ENCODE measurements at places on chromosomes 3 and 15.

- no peak for DNase-seq
Measured at GRCh38 chr15:41018534-41018933, 65.3 kb downstream of the CHAC1 start.

GRCh38 chr3:14678015-14678503 lies 3.1 kb downstream of the C3orf20 start:
- DNase-seq, result no peak

DNA sequence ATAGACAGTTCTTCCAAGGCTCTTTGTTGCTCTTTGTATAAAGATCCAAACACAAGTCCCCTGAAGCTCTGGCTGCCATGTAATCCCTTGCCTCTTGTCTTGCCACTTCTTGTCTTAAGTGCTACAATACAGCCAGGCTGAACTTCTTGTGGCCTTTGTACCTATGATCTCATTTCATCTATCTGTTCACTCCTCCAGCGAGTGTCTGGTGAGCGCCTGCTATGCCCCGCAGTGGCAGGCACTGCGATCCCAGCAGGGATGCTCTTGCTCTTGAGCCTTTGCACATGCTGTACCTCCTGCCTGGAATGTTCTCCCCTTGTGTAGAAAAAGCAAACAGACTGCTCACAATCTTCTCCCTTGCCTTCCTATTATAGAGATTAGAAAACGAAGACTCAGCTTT lies 81.9 kb upstream of the ADPGK start:
- DNase-seq, result no peak

DNA sequence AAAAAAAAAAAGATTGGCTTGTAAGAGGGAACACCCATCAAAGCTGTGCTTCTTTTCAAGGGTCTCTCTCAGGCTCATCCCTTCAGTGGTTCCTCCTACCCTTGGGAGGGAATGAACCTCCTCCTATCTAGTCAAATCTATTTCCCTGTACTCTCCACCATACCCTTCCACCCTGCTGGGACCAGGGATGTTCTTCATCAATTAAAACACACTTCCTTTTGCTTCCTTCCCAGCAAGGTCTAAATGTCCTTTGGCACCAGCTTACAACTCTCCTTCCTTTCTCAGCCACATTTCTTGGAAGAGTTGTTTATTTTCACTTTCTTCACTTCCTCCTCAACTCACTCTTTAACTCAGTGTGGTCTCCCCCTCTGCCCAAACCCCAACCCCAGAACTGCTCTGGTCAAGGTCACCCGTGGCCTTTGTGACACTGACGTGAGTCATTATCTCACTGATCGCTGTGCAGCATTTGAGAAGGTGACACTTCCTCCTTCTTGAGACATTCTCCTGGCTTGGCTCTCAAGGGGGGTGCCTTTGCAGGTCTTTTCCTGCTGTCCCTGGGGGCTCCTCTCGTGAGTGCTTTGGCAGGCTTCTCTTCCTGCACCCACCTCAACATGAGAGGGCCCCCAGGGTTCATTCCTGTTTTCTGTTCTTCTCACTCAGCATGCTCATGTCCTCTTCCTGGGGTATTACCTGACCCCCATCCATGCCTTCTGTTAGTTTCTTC lies 210.5 kb upstream of the TLE3 start:
- no peak for DNase-seq

DNA sequence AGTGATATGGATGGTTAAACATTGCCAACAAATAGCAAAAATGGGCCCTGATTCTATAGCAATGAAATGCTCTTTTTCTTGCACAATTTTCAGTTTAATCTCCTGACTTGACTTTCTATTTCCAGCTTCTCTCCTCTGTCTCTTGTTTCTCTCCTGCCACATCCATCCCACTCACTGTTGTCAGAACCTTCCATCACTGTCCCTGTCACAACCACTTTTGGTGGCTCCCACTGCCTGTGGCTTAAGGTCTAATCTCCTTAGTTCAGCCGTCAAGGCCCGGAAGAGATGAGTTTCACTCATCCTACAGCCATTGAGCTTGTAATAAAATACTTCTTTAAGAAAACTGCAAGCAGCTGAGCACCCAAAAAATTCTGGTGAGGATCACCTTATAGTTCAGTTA lies 19.5 kb downstream of the SLC7A14 start:
- no peak for DNase-seq

GRCh38 chr3:62631488-62631887 lies 243.7 kb downstream of the CADPS start:
- no peak for DNase-seq

GRCh38 chr3:30622790-30623189 lies 16.4 kb downstream of the TGFBR2 start:
- no peak for DNase-seq

GRCh38 chr3:23242106-23242505 lies 39.0 kb downstream of the UBE2E2 start:
- no peak for DNase-seq

All from activated naive CD8-positive, alpha-beta T cell treated with anti-CD3 and anti-CD28 coated beads, Interleukin-2, amount 50 U/mL, for 16 hours (primary cell).